Immature natural killer cell (primary cell): ENCODE measurements at places on chromosomes 2 and 18. TPM values are rescaled to one million over a fixed set of nuclear protein-coding genes. Genes with fewer than 3 reads are reported as not detected.

DNA sequence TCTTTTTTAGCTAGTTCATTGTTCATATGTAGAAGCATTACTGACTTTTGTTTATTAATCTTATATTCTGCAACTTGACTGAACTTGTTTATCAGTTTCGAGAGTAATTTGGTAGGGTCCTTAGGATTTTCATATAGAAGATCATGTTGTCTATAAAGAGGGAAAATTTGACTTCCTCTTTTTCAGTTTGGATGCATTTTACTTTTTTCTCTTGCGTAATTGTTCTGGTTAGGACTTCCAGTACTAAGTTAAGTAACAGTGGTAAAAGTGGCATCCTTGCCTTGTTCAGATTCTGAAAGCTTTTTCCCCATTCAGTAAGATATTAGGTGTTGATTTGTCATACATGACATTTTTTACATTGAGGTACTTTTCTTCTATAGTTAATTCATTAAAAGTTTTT, 726.0 kb downstream of the KCNJ3 start:
- no peaks in the 10 kb centered on the region for H3K27me3 ChIP-seq
- DNase-seq, result no peak
- H3K27ac ChIP-seq, result no peak overlapping the region
- H3K4me1 ChIP-seq, result no peaks in the 10 kb centered on the region

GRCh38 chr2:41024816-41025215, 572.9 kb upstream of the SLC8A1 start:
- DNase-seq, result no peak
- H3K4me1 ChIP-seq, result no peaks in the 10 kb centered on the region
- H3K27me3 ChIP-seq, result peaks cover 2% of the 10 kb centered on the region
- no peaks in the 10 kb centered on the region for H3K36me3 ChIP-seq
- no peak overlapping the region for H3K27ac ChIP-seq

GRCh38 chr2:1931003-1931914, 186.9 kb upstream of the PXDN start:
- DNase-seq, result no peak
- H3K4me3 ChIP-seq, result no peak overlapping the region
- no peaks in the 10 kb centered on the region for H3K36me3 ChIP-seq
- no peak overlapping the region for H3K27ac ChIP-seq

DNA sequence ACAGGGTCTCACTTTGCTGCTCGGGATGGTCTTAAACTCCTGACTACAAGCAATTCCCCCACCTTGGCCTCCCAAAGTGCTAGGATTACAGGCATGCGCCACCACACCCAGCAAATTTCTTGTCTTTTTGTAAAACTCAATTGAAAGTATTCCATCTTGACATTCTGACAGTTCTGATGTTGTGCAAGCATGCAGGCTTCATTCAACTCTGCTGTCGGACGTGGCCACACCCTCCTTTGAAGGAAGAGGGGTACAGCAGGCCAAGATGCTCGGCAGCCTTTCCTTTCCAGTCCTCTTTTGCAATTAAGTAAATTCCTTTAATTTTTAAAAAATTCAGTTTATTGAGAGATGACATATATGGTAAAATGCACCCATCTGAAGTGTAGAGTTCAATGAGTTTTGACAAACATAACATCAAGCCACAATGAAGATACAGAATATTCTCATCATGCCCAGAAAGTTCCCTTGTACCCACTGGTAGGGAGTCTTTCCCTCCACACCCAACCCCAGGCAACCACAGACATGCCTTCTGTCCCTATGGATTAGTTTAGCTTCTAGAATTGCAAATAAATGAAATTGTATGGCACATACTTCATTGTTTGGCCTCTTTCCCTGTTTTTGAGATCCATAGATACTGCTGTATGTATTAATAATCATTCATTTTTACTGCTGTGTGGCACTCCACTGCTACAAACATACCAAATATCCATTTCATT, 33.1 kb downstream of the TUBB6 start:
- peaks cover 31% of the 10 kb centered on the region for H3K36me3 ChIP-seq
- DNase-seq, result no peak
- H3K4me1 ChIP-seq, result no peaks in the 10 kb centered on the region
- H3K4me3 ChIP-seq, result no peak overlapping the region
- no peak overlapping the region for H3K27ac ChIP-seq

- no peak overlapping the region for H3K4me3 ChIP-seq
- no peaks in the 10 kb centered on the region for H3K36me3 ChIP-seq
- H3K27ac ChIP-seq, result no peak overlapping the region
Observed at GRCh38 chr2:232435805-232436204, 20.1 kb upstream of the ALPI start.

DNA sequence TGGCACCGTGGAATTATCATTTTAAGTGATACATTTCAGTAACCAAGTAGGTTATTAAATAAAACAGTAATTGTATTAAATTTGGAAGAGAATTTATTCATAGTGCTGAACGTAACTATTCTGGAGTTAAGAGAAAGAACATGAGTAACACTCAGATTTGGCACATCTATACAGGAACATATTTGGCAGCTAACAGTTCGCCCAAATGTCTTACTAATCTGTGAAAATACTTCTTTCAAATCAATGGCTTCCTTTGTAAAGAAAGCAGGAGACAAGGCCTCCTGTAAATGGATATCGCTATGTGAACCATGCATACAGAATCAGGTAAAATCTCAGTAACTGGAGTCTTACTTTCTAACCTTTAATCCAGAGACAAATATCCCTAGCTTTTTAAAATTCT, 64.4 kb downstream of the ZNF516 start:
- no peak overlapping the region for H3K27ac ChIP-seq
- no peaks in the 10 kb centered on the region for H3K36me3 ChIP-seq
- peaks cover 3% of the 10 kb centered on the region for H3K27me3 ChIP-seq
- DNase-seq, result no peak
- peaks cover 38% of the 10 kb centered on the region for H3K4me1 ChIP-seq

GRCh38 chr18:80159713-80160636, 50.9 kb downstream of the ADNP2 start:
- H3K4me1 ChIP-seq, result no peaks in the 10 kb centered on the region
- peaks cover 5% of the 10 kb centered on the region for H3K36me3 ChIP-seq
- peak; percentile 23 for DNase-seq
- H3K27ac ChIP-seq, result no peak overlapping the region
- peaks cover 12% of the 10 kb centered on the region for H3K27me3 ChIP-seq
- H3K4me3 ChIP-seq, result no peak overlapping the region

The TMEFF2 gene
- not detected for polyA plus RNA-seq

The CIB4 gene
- not detected for polyA plus RNA-seq

DNA sequence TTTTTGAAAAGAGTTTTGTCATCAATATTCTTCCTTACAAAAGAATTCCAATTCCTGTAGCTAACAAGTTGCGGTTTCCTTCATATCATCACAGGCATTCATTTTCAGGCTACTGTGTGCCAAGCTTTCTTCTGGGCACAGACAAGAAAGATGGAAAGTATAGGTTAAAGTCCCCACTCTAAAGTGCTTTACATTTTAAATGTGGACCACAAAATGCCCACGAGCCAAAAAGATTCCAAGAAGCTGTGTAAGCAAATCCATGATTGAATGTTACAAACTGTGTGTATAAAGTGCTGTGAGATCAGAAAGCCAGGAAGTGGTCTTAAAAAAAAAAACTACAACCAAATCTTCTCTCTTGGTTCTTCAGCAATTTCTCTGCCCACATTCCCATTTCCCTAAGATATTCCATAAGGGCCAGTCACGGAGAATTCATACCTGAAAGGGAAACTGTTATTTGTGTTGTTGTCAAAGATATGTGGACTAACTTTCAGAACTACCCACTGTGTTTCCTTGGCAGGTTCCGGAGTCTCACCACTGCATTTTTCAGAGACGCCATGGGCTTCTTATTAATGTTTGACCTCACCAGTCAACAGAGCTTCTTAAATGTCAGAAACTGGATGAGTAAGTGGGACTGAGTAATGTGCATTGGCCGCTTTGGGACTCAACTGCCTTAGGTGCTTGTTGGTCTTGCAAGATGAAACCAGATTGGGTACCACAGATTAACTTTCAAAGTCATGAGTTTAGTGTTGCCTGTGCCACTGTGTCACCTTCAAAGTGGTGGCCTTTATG, 55.7 kb downstream of the RAB27B start:
- peaks cover 58% of the 10 kb centered on the region for H3K36me3 ChIP-seq
- DNase-seq, result no peak
- H3K4me1 ChIP-seq, result no peaks in the 10 kb centered on the region
- no peak overlapping the region for H3K27ac ChIP-seq
- no peaks in the 10 kb centered on the region for H3K27me3 ChIP-seq

GRCh38 chr2:148900350-148900837, 25.4 kb downstream of the KIF5C start:
- no peak overlapping the region for H3K27ac ChIP-seq
- no peaks in the 10 kb centered on the region for H3K4me1 ChIP-seq
- no peaks in the 10 kb centered on the region for H3K36me3 ChIP-seq
- peaks cover 2% of the 10 kb centered on the region for H3K27me3 ChIP-seq

The DSG2 gene
- polyA plus RNA-seq, result not detected

The IL1RN gene
- polyA plus RNA-seq, result 0.44 TPM

The GALNT13 gene
- polyA plus RNA-seq, result not detected

DNA sequence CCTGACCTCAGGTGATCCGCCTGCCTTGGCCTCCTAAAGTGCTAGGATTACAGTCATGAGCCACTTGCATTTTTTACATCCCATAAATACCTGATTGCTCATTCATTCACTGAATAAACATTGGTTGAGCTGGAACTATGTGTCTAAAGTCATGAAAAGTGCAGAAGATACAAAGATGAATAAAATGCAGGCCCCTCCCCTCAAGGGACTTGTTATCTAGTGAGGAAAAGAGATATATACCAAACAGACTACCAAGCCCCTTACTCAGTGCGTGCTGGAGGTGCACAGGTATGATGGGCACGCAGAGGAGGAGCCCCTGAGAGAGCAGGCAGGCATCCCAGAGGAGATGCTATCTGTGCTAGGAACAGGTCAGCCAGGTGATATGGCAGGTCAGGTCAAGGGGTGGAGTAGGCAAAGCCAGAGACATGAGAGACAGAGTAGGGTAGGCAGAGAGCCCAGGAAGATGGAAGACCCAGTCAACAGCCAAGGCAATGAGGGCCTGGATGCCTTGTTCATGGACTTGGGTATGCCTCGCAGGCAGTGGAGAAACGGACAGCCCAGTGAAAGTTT, 7.7 kb downstream of the FHL2 start:
- DNase-seq, result no peak
- no peak overlapping the region for H3K27ac ChIP-seq
- no peaks in the 10 kb centered on the region for H3K36me3 ChIP-seq
- H3K4me3 ChIP-seq, result no peak overlapping the region
- peaks cover 4% of the 10 kb centered on the region for H3K27me3 ChIP-seq
- no peaks in the 10 kb centered on the region for H3K4me1 ChIP-seq

The ICOS gene
- 0.13 TPM for polyA plus RNA-seq

GRCh38 chr18:13237073-13237472, 18.5 kb downstream of the LDLRAD4 start:
- H3K27me3 ChIP-seq, result no peaks in the 10 kb centered on the region
- no peak overlapping the region for H3K4me3 ChIP-seq
- H3K4me1 ChIP-seq, result no peaks in the 10 kb centered on the region
- H3K36me3 ChIP-seq, result no peaks in the 10 kb centered on the region

DNA sequence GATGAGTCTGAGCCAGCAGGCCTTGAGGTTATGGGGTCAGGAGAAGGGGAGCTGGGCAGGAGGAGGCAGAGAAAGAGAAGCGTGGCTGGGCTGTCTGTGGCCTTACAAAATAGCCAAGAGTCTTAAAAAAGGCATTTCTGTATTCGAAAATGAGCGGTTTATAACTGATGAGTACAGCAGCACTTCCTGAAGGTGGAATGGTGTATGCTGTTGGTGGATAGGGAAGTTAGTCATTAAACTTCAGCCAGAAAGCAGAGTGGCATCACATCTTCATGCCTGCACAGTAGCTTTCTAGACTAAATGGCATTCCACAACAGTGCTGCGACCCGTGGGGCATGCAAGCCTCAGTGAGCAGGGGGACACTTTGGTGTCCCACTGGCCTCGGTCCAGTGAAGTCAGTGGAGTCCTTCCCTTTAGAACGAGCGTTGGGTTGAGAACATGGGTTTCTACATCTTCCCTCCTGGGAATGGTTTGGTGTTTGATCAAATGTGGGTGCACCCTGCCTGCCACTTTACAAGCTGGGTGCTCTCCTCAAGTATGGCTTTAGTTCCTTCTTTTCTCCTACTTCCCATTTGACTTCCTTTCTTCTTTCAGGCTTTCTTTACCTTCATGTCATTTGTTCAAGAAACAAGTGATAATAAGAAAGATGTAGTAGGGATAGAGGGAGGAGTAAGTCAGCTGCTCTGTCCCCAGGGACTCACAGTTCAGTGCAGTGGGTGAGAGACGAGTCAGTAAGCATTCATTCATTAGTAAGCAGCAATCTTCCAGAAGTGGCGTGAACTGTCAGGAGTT, 96.3 kb downstream of the ARMC9 start:
- DNase-seq, result no peak

- H3K27me3 ChIP-seq, result peaks cover 66% of the 10 kb centered on the region
- H3K4me1 ChIP-seq, result peaks cover 21% of the 10 kb centered on the region
- DNase-seq, result no peak
- no peak overlapping the region for H3K4me3 ChIP-seq
- H3K36me3 ChIP-seq, result no peaks in the 10 kb centered on the region
Observed at GRCh38 chr2:176101216-176101830, 1.7 kb downstream of the HOXD12 start.

The SMYD1 gene
- not detected for polyA plus RNA-seq

The SPC25 gene
- not detected for polyA plus RNA-seq

DNA sequence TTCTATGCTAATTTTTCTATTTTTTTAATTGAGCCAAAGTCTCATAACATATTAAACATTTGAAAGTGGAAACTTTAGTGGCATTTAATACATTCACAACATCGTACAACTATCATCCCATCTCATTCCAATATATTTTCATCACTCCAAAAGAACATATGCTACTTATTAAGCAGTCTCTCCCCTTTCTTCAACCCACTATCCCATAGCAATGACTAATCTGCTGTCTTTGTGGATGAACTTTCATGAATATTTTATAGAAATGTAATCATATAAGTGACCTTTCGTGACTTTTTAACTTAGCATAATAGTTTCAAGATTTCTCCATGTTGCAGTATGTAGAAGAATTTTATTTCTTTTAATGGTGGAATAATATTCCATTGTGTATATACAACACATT, 90.3 kb downstream of the CCDC178 start:
- H3K27ac ChIP-seq, result no peak overlapping the region
- H3K27me3 ChIP-seq, result no peaks in the 10 kb centered on the region

DNA sequence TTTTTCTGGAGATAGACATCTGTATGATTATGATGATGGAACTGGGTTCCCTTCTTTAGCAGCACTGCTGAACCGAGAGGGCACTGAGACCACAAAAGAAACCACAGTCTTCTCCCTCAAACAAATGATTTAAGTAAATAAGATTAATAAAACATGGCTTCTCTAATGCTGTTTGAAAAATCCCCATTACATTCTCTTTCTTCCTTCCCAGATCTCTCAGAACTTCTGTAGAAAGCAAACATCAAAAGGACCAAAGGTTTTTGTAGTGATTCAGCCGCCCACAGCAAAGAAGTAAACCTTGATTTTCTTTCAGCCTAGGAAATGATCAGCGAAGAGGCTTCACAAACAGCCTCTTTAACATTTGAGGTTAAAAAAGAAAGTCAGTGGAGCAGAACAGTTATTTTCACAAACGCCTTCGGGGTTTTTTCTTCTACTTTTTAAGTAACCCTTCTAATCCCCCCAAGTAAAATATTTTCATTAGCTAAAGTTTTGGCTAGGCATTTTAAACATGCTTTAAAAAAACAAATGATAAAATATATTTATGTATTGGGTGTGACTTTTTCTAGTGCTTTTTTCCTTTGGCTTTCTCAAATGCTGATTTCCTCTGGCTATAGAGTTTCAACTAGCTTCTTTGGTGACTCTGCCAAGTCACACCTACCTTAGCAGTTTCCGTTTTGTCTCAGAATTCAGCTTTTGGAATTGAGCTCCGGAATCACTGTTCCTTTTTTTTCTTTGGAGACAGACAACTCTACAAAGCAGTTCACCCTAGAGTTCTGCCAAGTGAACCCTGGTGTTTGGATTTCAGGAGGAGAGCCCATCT, 89.6 kb downstream of the UPP2 start:
- peaks cover 1% of the 10 kb centered on the region for H3K27me3 ChIP-seq
- H3K36me3 ChIP-seq, result no peaks in the 10 kb centered on the region
- DNase-seq, result no peak

The ASXL3 gene
- not detected for polyA plus RNA-seq
